ENCODE measurements at places on chromosomes 3 and 15. TPM values are rescaled to one million over a fixed set of nuclear protein-coding genes. Genes with fewer than 3 reads are reported as not detected.
A peak's percentile ranks its signal among the peaks of the same experiment; 100 is the strongest.

The SCAANT1 gene
- total RNA-seq = not detected

The KNG1 gene
- not detected for total RNA-seq

The MCTP2 gene
- 17.0 TPM for total RNA-seq

The EFHB gene
- 0.92 TPM for total RNA-seq

The THOC7 gene
- 25.5 TPM for total RNA-seq

The TRIM59 gene
- 17.5 TPM for total RNA-seq

The EEFSEC gene
- total RNA-seq = 17.9 TPM

- no peaks in the 10 kb centered on the region for H3K36me3 ChIP-seq
- no peak overlapping the region for H3K4me3 ChIP-seq
- H3K27me3 ChIP-seq = no peaks in the 10 kb centered on the region
- H3K27ac ChIP-seq = no peak overlapping the region
- no peaks in the 10 kb centered on the region for H3K4me1 ChIP-seq
Measured at GRCh38 chr15:58161436-58161930, 23.3 kb downstream of the AQP9 start.

- no peaks in the 10 kb centered on the region for H3K4me1 ChIP-seq
- H3K36me3 ChIP-seq = no peaks in the 10 kb centered on the region
- no peak overlapping the region for H3K27ac ChIP-seq
- no peak for DNase-seq
Measured at GRCh38 chr15:58039079-58040035, 26.2 kb downstream of the ALDH1A2 start.

DNA sequence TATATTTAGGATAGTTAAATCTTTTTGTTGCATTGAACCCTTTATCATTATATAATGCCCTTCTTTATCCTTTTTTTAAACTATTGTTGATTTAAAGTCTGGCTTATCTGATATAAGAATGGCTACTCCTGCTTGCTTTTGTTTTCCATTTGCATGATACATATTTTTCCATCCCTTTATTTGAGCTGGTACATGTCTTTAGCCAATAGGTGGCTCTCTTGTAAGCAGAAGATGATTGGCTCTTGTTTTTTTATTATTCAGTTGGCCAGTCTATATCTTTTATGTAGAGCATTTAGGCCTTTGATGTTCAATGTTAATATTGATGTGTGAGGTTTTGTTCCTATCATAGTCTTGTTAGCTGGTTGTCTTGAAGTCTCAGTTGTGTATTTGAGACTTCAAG is 99.5 kb upstream of the MCTP2 start:
- H3K36me3 ChIP-seq = no peaks in the 10 kb centered on the region
- no peak overlapping the region for H3K27ac ChIP-seq
- H3K27me3 ChIP-seq = no peaks in the 10 kb centered on the region
- H3K4me3 ChIP-seq = no peak overlapping the region
- no peak for DNase-seq

- H3K36me3 ChIP-seq = no peaks in the 10 kb centered on the region
- DNase-seq = no peak
- H3K27me3 ChIP-seq = no peaks in the 10 kb centered on the region
- H3K27ac ChIP-seq = no peak overlapping the region
- no peak overlapping the region for H3K4me3 ChIP-seq
- no peaks in the 10 kb centered on the region for H3K4me1 ChIP-seq
Measured at GRCh38 chr3:51796854-51797253, 17.8 kb upstream of the IQCF6 start.

DNA sequence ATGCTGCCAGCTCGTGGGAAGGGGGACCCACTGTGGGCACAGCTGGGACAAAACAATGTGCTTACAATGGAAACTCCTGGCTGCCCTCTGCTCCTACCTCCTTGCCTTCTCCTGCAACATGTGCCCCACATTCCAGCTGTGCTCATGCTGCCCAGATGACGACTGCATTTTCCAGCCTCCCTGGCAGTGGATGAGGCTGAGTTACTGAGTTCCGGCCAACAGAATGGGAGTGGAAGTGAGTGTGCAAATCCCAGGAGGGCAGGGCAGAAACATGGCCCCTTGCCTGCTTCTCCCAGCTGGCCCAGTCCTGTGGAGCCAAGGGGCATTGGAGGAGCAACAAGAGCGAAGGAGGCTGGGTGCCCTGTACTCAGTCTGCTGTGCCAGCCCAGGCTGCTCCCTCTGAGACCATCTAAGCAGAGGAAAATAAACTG is 17.1 kb downstream of the KLF15 start:
- no peak for DNase-seq
- no peak overlapping the region for H3K27ac ChIP-seq
- H3K4me3 ChIP-seq = no peak overlapping the region
- no peaks in the 10 kb centered on the region for H3K4me1 ChIP-seq

GRCh38 chr15:48766196-48766595 is 44.7 kb downstream of the CEP152 start:
- H3K36me3 ChIP-seq = peaks cover 4% of the 10 kb centered on the region
- no peak overlapping the region for H3K4me3 ChIP-seq
- no peak overlapping the region for H3K27ac ChIP-seq
- H3K27me3 ChIP-seq = no peaks in the 10 kb centered on the region
- H3K4me1 ChIP-seq = no peaks in the 10 kb centered on the region

- no peaks in the 10 kb centered on the region for H3K4me1 ChIP-seq
- DNase-seq = no peak
- no peaks in the 10 kb centered on the region for H3K36me3 ChIP-seq
- no peaks in the 10 kb centered on the region for H3K27me3 ChIP-seq
Measured at GRCh38 chr3:46878781-46879436, 1.4 kb downstream of the PTH1R start.

- H3K4me1 ChIP-seq = peaks cover 17% of the 10 kb centered on the region
- H3K36me3 ChIP-seq = peaks cover 12% of the 10 kb centered on the region
- H3K4me3 ChIP-seq = peak overlapping the region; percentile 81
- DNase-seq = no peak
Measured at GRCh38 chr3:87228316-87228715, 1.2 kb downstream of the CHMP2B start.

DNA sequence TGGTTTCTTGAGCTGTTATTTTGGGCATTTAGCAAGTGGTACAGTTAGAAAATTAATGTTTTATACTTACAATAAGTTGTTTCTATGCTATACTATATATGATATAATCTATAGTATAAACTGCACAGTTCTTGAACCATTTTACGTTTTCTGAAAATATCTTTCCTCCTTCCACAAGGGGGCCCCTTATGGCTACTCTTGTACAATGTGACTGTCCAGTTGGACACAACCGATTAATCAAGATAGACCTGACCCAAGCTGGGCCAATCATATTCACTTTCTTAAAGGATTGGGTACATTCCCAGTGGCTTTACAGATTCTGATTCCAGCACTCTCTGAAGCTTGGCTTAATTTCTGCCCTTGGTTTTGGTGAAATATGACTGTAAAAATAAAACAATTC is 953.4 kb downstream of the AGBL1 start:
- H3K27me3 ChIP-seq = no peaks in the 10 kb centered on the region
- no peak overlapping the region for H3K27ac ChIP-seq
- H3K36me3 ChIP-seq = no peaks in the 10 kb centered on the region
- no peaks in the 10 kb centered on the region for H3K4me1 ChIP-seq

DNA sequence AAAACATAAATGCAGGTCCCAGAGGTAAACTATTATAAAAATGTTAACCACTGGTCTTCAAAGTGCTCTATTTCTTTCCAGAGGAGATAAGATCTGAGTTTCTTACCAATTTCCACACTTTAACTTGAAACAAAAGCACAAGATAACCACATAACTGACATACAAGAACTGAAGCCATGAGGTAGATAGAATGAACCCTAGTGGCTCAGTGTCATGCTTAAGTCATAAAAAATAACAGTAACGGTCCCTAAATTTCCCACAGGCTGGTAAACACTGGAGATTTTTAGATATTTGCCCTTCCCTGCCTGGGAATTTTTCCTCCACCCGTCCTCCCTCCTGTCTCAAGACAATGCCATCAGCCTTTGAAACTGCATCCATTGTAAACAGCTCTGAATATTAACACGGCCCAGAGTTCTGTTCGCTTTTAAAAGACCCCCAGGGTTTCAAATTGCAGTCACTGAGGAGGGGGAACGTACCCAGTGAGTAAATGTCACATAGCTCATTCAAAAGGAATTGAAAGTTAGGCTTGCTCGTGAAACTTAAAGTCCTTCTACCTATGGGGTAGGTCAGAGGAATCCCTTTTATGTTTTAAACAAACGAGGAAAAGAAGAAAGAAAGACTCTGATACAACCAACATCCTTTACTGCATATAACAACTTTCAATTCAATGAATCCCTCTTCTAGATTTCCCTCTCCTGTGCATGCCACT is 5.7 kb downstream of the LRIG1 start:
- peaks cover 81% of the 10 kb centered on the region for H3K4me1 ChIP-seq
- no peak for DNase-seq
- no peak overlapping the region for H3K27ac ChIP-seq
- no peaks in the 10 kb centered on the region for H3K36me3 ChIP-seq
- no peaks in the 10 kb centered on the region for H3K27me3 ChIP-seq

DNA sequence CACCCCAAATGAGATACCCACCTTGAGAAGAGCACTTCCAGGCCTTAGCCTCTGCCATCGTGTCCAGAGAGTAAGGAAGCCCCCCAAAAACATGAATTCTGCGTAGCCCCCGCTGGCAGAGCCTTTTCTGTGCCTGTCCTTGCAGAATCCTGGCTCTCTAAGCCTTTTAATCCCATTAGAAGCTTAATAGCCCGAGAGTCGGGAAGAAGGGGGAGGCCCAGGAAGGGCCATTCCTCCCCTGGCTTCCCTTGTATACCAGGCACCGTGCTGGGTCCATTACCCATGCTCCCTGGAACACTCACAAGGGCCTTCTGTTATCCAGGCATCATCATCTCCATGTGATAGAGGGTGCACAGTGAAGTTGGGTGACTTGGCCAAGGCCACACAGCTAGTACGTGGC is 7.1 kb downstream of the SPTBN5 start:
- H3K4me3 ChIP-seq = no peak overlapping the region
- no peak overlapping the region for H3K27ac ChIP-seq
- H3K27me3 ChIP-seq = no peaks in the 10 kb centered on the region
- peaks cover 22% of the 10 kb centered on the region for H3K4me1 ChIP-seq
- no peaks in the 10 kb centered on the region for H3K36me3 ChIP-seq

- no peak overlapping the region for H3K27ac ChIP-seq
- no peaks in the 10 kb centered on the region for H3K36me3 ChIP-seq
- no peak overlapping the region for H3K4me3 ChIP-seq
Measured at GRCh38 chr3:174596447-174596982, 262.6 kb upstream of the NAALADL2 start.

DNA sequence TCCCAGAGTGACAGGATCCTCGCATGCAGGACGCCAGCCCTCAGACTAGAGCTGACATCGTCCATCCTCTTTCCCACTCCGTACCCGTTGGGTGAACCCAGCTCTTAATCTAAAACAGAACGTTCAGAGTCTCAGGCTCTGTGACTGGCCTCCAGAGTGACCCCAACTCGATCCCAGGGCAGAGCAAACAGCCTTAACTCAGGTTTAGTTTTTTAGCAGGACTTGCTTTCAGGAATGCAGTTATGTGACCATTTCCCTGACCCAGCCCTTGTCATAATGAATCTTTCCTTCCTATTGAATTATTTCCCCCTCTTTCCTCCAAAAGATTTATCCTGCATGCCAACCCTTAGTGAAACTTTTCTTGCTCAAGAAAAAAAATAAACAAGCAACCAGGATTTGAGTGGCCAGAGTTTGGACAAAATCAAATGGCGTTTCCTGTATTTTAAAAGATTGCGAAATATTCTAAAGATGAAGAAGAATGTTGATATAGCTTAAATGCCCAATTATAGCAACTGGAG is 47.8 kb upstream of the RARB start:
- no peak for DNase-seq
- no peaks in the 10 kb centered on the region for H3K27me3 ChIP-seq
- no peaks in the 10 kb centered on the region for H3K36me3 ChIP-seq
- H3K27ac ChIP-seq = no peak overlapping the region
- H3K4me1 ChIP-seq = no peaks in the 10 kb centered on the region

GRCh38 chr3:183586477-183586876 is 31.0 kb upstream of the KLHL6 start:
- no peaks in the 10 kb centered on the region for H3K36me3 ChIP-seq
- no peak overlapping the region for H3K4me3 ChIP-seq
- H3K27me3 ChIP-seq = no peaks in the 10 kb centered on the region
- peak overlapping the region; percentile 43 for H3K27ac ChIP-seq

DNA sequence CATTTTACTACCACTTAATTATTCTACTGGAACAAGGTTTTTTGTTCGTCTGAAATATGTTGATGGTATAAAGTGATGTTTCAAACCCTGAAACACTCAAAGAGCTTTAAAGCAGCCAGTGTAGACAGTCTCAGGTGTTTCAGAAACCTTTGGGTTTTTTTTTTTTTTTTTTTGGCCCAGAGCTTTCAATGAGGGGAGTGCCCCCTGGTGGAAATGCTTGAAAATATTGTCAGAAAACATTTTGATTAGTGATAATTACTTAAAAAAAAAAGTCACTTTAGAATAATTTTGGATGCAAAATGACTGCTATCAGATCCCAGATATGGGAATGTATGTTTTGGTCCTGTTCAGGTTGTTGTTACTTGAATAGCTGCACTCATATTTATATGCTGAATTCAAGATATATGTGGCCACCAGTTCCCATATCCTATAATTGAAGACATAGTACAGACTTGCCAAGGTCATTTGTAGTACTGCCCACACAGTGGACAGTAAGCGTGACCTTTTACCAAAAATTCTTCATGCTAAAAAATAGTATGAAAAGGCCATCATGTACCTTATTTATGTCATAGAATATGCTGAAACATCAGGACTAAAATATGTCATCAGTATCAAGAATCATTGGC is 35.9 kb downstream of the SATB1 start:
- no peak overlapping the region for H3K4me3 ChIP-seq
- H3K36me3 ChIP-seq = peaks cover 16% of the 10 kb centered on the region
- H3K4me1 ChIP-seq = peaks cover 41% of the 10 kb centered on the region
- peak; percentile 63 for DNase-seq
- peak overlapping the region; percentile 17 for H3K27ac ChIP-seq

DNA sequence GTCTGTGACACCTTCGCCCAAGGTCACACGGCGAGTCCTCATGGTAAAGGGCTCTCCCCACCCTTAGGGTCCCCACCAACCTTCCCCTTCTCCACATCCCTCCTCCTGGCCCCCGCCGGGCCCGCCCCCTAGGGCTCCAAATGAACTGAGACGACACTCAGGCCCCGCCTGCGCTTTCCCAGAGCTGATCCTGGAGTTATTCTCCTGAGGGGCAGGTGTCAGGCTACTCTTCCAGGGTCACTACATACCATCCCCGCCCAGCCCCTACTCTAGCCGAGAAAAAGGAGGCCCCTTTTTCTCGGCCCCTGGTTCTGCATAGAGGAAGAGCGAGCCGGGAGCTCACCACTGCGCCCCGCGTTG is 292 bp downstream of the USP4 start:
- H3K4me3 ChIP-seq = peak overlapping the region; percentile 89
- H3K4me1 ChIP-seq = peaks cover 27% of the 10 kb centered on the region
- no peak for DNase-seq
- no peaks in the 10 kb centered on the region for H3K27me3 ChIP-seq
- H3K27ac ChIP-seq = peak overlapping the region; percentile 95
- peaks cover 19% of the 10 kb centered on the region for H3K36me3 ChIP-seq
